Colonic mucosa (tissue), 4 donors: ENCODE measurements at places on chromosomes 2 and 18.

DNA sequence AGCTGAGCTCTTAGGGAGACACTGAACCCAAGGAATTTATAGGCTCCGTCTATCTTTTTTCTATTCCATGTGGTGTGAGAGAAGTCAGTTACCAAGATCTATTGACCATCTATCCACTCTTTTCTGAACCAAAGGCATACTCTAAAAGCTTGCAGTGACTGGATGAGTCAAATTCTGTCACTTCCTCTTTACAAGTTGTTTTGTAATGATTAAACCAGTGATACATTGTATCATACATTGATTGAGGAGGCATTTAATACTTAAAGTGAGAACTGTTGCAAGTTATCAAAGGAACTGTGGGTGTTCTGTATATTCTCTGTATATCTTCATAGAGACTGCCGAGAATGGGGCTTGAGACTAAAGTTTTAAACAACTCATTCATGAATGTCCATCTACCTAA lies 188.8 kb downstream of the CAMKMT start:
- DNase-seq: no peak

- DNase-seq: no peak
These were observed 12.1 kb downstream of the GALNT14 start for GRCh38 chr2:31125918-31126695.

DNA sequence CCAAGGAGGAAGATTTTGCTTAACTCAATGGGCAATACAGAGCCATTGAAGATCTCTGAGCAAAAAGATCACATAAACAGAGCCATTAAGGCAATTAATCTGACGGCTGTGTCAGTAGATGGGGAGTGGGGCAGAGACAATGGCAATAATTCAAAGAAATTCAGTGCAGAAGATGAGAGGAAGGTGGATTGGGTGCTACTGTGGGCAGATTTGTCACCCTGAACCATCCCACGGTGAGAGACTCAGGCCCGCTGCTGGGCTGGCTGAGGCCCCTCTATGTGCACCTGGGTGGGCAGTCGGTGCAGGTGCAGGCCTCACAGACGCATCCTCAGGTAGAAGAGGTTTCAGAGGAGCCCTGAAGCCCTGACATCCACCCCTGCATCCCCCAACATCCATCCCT lies 458.6 kb downstream of the EIPR1 start:
- DNase-seq: no peak

GRCh38 chr2:5319493-5319892 lies 372.7 kb upstream of the SOX11 start:
- no peak for DNase-seq
